Activated naive CD4-positive, alpha-beta T cell (primary cell): ENCODE measurements at places on chromosomes 3 and 15.

- DNase-seq = no peak
Observed at GRCh38 chr3:13651775-13652428, 103.0 kb downstream of the FBLN2 start.

- no peak for DNase-seq
Observed at GRCh38 chr3:49217688-49218470, 46.5 kb downstream of the KLHDC8B start.

- no peak for DNase-seq
Observed at GRCh38 chr3:157543501-157544035, 40.4 kb upstream of the VEPH1 start.

- DNase-seq = no peak
Observed at GRCh38 chr3:20080956-20081554, 40.8 kb downstream of the KAT2B start.

DNA sequence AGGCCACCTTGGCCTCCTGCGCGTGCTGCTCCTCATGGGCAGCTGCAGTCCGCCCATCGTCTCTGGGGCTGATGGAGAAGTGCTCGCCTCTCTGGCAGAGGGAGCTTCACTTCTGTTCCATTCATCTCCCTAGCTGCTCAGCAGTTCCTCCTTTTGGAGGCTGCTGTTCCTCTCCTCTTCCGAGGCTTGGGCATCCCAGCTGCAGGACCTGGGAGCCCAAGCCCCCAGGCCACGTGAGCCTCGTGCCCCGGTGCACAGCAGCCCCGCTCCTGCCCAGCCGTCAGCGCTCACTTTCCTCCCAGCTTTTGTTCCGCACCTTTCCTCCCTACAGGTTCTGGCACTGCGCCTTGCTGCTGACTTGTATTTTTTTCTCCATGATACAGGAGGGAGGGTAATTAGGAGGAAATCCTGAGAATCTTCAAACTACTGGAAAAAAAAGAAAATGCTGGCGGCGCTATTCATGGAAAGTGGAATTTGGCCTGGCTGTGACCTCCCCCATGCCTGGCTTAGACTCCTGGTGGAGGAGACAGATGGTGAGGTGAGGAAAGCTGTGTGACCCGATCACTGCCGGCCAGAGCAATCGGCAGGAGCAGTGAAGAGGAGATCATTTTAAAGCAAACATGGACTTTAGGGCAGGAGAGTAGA is 210.1 kb downstream of the CHST2 start:
- DNase-seq = no peak

DNA sequence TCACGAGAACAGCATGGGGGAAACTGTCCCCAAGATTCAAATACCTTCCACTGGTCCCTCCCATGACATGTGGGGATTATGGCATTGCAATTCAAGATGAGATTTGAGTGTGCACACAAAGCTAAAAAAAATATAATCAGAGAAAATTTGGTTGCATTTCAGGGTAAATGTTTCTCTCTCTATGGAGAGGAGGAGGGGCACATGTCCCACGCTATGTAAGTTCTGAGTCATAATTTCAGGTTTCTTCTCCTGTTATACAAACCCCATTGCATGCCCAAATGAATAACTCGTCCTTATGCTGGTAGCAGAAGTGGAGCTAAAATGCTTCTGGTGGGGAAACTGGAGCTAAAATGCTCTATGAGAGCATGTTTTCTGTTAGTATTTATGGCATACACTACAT is 209.7 kb upstream of the DCBLD2 start:
- no peak for DNase-seq

GRCh38 chr3:37262816-37263393 is 88.5 kb upstream of the LRRFIP2 start:
- DNase-seq = no peak

GRCh38 chr15:91784973-91785709 is 68.4 kb upstream of the SLCO3A1 start:
- no peak for DNase-seq

- DNase-seq = no peak
Observed at GRCh38 chr3:124699686-124700396, 30.4 kb upstream of the UMPS start.

GRCh38 chr3:9946112-9947024 is 5.8 kb downstream of the PRRT3 start:
- peak; percentile 81 for DNase-seq

DNA sequence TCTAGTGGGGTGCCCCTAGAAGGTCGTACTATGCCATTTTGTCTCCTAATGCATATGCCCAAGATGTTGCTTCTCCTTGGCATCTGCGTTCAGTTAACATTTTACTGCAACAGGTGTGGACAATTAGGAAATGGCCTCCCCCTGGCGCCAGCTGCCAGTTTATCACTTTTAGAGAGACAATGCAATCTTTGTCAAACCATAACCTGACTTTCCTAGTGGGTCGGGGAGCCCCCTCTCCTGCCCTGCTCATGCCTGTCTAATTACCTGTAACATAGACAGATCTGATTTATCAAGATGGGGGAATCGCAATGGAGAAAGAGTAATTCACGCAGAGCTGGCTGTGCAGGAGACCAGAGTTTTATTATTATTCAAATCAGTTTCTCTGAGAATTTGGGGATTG is 353.7 kb upstream of the SGO1 start:
- no peak for DNase-seq

GRCh38 chr3:105594219-105594618 is 227.5 kb downstream of the ALCAM start:
- DNase-seq = no peak

- DNase-seq = no peak
Observed at GRCh38 chr3:6099458-6100075, 761.3 kb upstream of the GRM7 start.

DNA sequence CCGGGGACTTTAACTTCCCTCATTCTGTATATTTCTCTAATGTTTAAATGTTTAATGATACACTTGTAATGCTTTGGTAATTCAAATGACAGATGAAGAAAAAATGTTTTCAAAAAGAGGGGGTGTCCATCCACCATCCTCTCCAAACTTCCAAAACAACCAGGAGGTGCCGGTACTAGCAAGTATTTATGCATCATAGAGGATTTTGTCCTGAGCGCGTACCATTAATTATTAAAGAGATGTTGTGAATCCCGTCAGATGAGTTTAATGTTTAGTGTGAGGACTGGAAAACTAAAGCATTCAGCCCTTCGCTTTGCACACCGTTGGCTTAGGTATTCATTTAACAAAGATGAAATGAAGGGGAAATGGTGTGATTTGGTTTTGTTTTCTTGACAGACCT is 1.3 kb downstream of the SLC28A1 start:
- DNase-seq = no peak

DNA sequence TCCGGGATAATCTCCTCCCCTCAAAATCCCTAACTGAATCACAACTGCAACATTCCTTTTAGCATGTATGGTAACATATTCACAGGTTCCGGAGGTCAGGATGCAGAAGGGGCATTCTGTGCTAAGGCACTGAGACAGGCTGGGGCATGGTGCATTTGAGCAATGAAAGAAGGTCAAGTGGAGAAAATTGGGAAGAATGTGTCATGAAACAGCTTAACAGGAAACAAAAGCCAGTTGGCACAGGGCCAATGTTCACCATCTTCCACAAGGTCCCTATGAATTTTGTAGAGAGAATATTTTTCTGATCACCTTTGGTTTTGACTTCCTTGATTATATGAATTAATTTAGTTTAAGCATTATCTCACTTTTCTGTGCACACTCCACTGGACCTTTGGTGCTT is 587.7 kb upstream of the NR2F2 start:
- no peak for DNase-seq

DNA sequence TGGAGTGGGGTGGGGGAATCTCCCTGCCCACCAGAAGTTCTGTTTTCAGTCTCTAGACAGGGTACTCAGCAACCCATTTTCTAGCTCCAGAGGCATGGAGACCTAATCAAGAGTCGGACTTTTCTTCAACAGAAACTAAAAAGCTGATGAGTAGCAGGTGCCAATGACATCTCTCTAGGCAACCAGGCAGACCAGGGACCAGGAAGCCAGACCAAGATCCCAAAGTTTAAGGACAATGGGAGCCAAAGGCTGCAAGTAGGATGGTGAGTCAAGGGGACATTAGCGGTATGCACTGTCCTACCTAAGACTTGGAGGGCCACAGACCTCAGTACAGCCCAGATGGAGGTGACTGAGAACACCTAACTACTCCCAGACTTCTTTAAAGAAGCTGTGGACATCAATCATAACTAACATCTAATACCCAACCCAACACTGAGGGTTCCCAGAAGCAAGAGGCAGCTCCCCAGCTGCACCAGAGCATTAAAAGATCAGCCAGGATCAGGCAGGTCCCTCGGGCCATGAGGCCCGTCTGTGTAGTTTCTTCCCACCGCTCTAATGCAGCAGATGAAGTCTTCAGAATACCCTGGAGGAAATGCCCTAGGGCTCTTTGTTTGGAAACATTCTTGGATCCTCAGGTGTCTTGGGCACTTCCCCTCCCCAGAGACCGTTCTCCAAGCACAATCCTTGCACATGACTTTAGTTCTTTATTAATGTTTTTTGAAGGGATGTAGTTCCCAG is 979 bp downstream of the CCDC71 start:
- no peak for DNase-seq

DNA sequence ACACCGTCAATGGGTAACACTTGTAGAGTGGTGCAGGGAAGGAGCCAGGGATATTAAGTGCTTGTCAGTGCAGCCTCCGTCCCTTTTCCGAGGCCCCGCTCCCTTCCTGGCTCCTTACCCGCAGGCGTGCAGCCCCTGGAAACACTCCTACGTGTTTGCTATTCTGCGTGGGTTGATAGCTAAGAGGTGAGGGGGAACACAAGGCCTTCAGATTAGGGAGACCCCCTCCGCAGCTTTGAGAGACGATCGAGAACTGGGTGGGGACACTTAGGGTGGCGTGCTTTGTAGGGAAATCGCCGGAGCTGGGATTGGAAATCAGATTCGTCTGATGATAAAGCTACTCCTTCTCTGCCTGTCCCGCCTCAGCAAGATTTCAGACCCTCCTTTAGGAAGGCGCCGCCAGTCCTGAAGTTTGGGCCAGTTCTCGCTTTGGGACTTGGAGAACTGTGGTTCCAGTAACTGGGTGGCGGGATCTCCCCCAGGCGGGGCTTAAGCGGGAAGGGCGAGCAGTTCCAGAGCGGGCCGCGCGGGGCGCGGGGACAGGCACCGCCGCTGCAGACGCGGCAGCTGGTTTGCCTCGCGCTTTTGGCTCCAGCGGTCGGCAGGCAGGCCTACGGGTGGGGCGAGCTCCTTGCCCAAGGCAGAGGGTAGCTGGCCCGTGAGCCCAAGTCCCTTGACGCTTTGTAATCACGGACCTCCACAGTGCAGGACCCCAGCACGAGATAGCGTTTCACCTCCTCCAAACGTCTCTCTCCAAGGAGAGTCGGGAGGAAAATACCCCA is 8.0 kb upstream of the FAM107A start:
- DNase-seq = peak; percentile 9

DNA sequence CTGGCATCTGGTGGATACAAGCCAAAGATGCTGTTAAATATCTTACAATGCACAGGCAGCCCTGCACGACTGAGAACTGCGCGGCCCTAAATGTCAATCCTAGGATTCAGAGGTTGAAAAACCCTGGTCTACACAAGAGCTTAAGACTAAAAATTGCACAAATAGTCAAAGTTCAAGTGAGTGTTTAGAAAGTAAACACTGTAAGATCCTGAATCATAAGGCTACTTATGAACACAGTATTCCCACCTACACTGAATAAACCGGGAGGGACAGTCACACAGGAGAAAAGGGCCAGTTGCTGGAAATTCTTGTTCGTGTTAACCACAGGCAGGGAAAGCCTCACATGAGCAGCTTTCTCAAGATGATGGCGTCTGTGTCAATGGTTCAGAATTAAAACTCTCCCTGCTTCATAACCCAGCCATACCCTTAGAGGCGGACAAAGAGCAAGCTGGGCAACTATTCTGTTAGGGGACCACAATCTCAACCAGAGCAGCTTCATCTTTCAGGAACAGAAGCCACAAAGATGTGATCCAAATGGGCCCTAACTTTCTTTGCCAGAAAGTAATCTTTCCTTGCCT is 37.7 kb downstream of the LRIG1 start:
- DNase-seq = no peak

- no peak for DNase-seq
Observed at GRCh38 chr3:183653209-183654064, 18.0 kb downstream of the KLHL24 start.

- no peak for DNase-seq
Observed at GRCh38 chr3:145698749-145699148, 462.2 kb downstream of the PLOD2 start.

- no peak for DNase-seq
Observed at GRCh38 chr15:100141311-100142001, 200.3 kb downstream of the ADAMTS17 start.

- DNase-seq = no peak
Observed at GRCh38 chr3:143122089-143122430, 2.5 kb downstream of the CHST2 start.

GRCh38 chr3:149894205-149894604 is 76.5 kb downstream of the PFN2 start:
- DNase-seq = no peak

- DNase-seq = peak; percentile 43
Observed at GRCh38 chr15:101014921-101015841, 96.0 kb downstream of the LRRK1 start.

DNA sequence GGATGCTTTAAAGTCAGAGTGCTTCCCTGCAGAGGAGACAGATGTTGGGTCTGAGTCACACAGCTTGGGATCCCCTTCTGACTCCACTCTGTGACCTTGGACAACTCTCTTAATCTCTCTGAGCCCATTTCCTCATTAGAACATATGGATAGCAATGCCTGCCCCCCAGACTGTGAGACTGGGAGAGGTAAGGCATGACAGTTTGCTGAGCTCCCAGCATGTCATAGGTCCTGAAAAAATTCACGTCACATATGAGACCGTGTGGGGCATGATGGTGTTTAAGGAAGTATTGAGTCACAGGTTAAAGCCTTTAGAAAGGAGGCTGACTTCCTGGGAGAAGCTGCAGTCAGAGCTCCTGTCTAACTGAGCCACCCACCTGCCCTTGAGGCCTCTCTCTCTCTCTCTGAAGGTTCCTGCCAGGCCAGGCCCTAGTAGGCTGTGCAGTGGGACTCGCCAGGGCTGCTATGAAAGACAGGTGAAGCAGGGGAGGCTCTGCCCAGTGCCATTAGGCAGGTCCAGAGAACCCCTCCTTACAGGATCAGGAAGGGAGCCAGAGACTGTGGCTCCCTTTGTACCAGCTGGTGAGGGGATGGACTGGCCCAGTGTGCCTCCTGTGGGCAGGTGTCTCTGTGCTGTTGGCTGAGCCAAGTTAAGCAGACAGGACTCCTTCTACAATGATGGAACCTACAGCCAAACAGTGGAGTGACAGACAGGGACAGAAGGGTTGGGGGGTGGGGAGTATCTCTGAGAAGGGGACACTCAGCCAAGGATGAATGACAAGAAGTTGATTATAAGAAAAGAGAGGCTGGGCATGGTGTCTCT is 19.5 kb upstream of the DOCK3 start:
- no peak for DNase-seq

- DNase-seq = no peak
Observed at GRCh38 chr3:172216911-172217310, 177.5 kb downstream of the FNDC3B start.
